NT2/D1 (cell line): ENCODE measurements at places on chromosomes 1 and 21.

GRCh38 chr1:200181861-200182260 is 154.4 kb downstream of the NR5A2 start:
- DNase-seq, result no peak

DNA sequence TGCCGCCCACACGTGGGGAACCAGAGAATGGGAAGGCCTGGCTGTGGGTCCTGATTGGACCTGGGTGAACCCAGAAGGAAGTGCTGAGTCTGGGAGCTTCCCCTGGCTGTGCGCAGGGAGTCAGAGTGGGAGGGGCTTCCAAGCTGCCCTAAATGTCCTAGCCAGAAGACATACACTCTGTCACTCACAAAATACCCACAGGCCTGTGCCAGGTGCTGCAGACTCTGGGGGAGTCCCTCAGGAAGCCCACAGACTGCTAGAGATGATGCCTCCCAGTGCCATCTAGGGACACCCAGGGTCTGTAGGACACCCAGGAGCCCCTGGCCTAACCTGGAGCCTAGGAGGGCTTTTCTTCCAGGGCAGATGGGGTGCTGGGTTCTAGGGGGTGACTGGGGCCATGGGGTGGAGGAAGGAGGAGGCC is 33.7 kb upstream of the LRP8 start:
- no peak for DNase-seq

GRCh38 chr1:21840981-21841380 is 28.9 kb downstream of the LDLRAD2 start:
- DNase-seq, result no peak

- no peak for DNase-seq
Observed at GRCh38 chr1:213987422-213987926, 299 bp upstream of the PROX1 start.

- DNase-seq, result peak; percentile 55
Observed at GRCh38 chr1:212291505-212292134, 6.4 kb downstream of the PPP2R5A start.

GRCh38 chr1:96845464-96845863 is 123.9 kb downstream of the PTBP2 start:
- peak; percentile 15 for DNase-seq

DNA sequence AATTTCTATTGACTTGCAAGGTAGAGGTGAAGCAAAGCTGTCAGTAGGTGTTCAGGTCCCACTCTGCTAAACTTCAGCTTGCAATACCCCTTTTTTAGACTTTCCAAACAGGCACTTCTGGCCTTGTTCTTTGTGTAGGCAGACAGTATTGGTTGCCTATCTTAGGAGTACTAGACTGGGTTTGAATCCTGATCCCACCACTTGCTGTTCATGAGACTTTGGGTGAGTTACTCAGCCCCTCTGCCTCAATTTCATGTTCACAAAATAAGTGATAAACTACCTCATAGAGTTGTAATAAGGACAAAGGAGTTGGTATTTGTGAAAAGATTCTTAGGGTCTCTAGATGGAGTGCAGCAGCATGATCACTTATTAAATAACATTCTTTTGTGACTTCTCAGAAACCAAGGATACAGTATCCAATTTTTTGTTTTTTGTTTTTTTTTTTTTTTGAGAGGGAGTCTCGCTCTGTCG is 5.2 kb downstream of the RCC1 start:
- no peak for DNase-seq

GRCh38 chr1:206464456-206464964 is 5.8 kb upstream of the IKBKE start:
- DNase-seq, result no peak

DNA sequence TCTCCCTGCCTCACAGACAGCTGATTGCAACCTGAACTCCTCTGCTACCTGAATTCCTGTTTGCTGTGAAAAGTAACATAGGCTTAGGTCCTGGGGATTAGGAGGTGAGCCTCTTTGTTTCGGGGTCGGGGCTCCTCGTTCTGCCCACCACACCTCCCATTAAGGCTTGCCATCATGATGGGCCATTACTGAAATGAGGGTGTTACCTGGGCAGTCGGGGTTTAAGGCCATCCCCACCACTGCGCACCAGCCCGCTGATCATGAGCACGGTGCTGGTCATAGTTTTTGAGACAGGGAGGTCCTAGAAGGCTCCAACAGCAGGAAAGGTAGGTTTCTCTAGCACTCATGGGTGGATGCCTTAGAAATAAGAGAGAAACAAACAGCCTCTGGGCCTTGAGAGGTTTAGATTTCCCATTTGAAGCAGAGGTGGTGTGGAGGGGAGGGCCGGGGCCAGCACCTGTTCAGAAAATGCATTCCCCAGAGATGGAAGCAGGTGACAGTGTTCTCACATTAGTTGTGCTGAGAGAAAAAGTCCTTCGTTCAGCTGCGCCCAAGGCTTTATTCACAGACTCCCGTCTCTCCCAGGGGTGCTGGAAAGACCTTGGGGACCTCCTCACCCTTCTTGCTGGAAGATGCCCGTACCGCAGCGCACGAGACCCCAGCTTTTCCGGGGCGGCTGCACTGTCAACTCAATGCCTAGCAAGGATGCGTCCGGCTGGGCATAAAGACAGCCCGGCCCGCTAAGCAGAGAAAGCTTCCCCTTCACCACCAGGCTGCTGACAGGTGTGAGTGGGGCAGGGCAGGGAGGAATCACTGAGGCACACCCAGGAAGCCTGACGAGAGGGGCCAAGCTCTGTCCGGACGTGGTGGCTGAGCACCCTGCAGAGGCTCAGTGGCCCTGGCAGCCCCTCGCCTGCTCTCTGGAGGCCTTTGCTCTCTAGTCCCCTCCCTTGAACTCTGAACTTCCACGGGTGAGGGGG is 125.5 kb downstream of the PGBD5 start:
- no peak for DNase-seq

- DNase-seq, result no peak
Observed at GRCh38 chr21:45725844-45726200, 82.3 kb downstream of the PCBP3 start.

- DNase-seq, result no peak
Observed at GRCh38 chr1:65423884-65424572, 3.6 kb downstream of the LEPR start.

GRCh38 chr1:172308577-172308976 is 111.9 kb upstream of the C1orf105 start:
- no peak for DNase-seq

DNA sequence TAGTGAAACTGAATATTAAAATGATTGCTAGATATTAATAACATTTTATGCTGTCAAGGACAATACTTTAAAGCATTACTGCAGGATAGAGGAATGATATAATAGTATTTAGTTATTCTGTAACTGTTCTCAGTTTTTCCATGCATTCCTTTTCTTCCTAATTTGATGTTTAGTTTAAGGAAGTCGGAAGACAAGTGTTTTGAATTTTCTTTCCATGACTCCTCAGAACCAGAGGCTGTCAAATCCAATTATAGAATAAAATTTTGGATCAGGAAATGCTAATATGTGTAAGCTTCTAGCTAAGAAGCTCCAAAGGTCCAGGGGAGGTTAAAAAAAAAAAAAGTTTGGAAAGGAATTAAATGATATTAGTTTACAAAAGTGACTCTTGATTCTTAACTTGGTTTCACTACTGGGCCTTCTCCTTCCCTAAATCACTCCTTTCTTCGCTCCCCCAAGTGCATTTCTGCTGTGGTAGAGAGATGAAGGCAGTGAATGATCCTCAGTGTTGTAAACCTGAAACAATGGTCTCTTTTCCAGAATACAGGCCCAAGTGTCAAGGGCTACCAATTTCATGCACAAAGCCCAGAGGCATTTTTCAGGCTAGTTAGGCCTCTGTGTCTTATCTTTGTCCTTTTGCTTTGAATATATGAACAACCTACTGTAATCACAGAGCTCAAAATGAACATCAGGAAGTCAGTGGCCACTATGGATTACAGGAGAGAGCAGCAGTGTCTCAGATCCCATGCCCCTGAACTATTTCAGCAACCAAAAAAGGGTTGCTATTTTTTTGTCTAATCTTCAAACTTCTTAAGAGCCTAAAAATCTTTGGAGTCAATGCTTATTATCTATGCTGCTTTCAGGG is 6.2 kb downstream of the ADSS2 start:
- no peak for DNase-seq

DNA sequence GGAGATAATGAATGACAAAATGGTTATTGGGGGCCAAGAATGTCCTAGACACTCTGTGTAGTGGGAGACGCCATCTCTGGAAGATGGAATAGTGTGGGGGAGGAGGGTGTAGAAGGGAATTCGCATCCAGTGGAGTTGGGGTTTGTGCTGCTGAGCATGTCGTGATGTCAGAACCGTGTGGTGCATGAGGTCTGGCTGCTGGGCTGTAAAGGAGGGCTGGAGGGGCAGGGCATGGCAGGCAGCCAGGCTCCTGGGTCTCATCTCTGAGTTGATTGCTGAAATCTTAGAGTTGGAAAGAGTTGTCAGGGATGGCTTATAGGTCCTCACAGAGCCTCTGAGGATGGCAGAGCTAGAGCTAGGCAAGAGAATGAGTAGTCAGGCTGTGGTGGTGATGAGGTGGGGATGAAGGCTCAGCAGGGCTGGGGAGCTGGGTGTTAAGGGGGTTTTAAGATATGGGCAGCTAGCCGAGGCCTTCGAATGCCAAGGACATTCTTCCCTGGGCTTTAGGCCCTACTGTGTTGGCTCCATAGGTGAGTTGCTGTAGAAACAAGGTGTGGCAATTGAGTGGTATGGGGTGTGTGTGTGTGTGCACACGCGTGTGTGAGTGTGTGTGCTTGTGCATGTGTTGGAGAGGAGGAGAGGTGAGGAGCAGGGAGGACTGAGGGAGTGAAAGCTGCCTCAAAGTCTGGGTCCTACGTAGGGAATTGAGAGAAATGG is 1.9 kb downstream of the PPFIA4 start:
- no peak for DNase-seq

DNA sequence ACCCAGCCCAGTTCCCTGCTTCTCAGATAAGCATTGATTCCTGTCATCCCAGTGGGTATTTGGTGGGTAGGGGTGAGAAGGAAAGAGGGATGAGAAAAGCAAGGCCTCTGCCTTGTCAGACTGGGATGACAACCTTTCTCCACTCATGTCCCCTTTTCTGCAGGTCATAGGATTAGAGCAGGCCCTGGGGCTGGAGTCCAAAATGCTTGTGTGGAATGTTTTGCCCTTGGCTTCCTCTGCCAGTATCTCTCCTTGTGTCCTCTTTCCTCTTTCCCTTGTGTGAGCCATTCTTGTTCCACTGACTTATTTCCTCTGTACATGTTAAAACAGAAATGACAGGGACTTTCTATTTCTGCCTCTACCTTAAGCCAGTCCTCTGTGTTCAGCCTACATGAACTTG is 4.1 kb downstream of the ATP2B4 start:
- no peak for DNase-seq

GRCh38 chr21:38741092-38741949 is 64.4 kb upstream of the ETS2 start:
- no peak for DNase-seq

DNA sequence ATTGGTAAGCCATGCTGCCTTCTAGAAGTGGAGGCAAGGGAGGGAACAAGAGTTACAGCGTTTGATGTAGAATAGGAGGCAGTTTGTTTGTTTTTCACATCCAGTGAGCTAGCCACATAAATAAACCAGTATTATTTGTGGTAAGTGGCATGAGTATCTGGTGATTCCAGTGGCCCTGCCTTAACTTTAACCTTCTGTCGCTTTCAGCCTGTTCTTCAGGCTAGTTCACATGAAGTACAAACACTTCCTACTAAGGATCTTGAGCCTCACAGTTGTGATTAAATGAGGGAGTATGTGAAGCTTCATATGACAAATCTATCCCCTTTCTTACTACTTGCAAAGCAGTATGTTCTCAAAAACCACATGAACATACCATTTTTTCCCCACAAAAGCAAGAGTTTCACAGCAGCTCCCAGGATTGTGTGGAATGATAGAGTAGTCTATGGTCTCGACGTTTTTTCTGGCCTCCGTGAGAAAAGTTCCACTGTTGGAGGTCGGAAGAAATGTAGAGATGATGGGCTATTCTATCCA is 59.5 kb downstream of the PHACTR4 start:
- DNase-seq, result no peak

DNA sequence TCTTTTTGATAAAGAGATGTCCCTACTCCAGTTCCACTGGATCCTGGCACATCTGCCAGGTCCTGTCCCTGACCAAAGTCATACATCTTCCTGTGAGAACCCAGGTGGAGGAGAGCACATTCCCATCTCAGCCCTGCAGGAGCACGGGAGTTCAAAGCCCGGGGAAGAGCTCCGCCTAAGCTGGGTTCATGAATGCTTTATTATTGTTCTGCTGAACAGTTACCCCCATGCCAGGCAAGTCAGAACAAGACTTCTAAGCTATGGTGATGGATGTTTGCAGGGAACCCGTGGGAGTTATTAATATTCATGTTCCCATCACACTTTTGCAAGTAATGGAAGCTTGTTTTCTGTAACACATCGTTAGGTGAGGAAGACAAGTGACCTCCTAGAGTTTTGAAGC is 62.9 kb downstream of the SEC16B start:
- no peak for DNase-seq

DNA sequence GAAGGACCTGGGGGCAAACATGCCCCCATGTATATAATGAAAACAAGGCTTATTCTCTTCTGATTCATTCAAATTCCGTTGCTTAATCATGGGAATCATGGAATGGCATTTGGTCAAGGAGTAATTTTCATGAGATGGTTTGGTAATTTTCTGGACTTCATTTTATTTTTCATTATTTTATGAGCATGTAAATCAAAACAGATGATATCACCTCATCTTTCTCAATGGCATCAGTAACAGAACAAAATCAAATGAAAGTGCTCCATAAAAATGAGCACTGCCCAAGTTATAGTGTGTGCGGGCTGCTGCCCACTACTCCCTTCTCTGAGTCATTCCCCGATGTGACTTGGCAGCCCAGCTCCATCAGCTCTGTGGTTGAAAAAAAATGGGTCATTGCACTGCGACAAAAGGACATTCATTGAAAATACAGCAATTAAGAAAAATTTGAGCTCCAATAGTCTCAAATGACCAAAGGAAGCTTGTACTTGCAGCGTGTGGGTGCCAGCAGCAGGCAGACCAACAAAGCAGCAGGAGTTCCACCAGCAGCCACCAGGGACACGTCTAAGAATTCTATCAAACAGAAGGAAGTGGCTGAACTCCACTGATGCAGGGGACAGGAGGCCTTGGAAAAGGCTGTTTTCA is 84.3 kb upstream of the VAV3 start:
- no peak for DNase-seq
